CD4-positive, alpha-beta memory T cell (primary cell): ENCODE measurements at places on chromosomes 11 and 22. TPM values are rescaled to one million over a fixed set of nuclear protein-coding genes. Genes with fewer than 3 reads are reported as not detected.

GRCh38 chr11:116357784-116358544 lies 414.8 kb downstream of the BUD13 start:
- no peaks in the 10 kb centered on the region for H3K36me3 ChIP-seq
- H3K4me1 ChIP-seq = no peaks in the 10 kb centered on the region
- DNase-seq = no peak
- H3K4me3 ChIP-seq = no peak overlapping the region

Gene RASSF10
- not detected for total RNA-seq

Gene IGLL5
- total RNA-seq = not detected

- DNase-seq = peak; percentile 81
- H3K4me3 ChIP-seq = no peak overlapping the region
- no peaks in the 10 kb centered on the region for H3K27me3 ChIP-seq
- no peaks in the 10 kb centered on the region for H3K36me3 ChIP-seq
- H3K4me1 ChIP-seq = peaks cover 18% of the 10 kb centered on the region
Observed at GRCh38 chr22:50030297-50031188, 18.0 kb upstream of the IL17REL start.

DNA sequence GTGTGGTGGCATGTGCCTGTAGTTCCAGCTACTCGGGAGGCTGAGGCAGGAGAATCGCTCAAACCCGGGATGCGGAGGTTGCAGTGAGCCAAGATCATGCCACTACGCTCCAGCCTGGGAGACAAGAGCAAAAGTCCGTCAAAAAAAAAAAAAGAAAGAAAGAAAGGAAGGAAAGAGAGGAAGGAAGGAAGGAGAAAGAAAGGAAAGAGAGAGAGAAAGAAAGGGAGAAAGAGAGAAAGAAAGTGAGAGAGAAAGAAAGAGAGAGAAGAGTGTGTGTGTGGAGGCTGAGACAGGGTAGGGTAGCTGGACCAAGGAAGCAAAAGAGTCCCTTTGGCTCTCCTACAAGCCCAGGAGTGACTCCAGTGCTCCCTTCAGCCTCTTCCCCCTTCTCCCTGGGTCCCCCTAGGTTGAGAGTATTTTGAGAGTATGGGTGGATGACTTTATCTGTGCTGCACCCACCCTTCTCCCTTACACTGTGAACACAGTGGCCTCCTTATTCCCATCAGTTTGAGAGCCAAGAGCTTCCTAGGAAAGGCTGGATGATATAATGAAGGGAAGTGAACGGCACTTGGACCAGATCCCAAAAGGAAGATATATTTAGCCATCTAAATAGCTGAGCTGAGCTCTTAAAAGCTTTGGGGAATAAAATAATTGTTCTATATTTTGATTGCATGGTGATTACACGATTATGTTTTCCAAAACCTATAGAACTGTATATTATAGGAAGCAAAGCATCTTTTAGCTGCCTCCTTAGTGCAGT lies 9.5 kb upstream of the DENND5A start:
- no peaks in the 10 kb centered on the region for H3K36me3 ChIP-seq
- DNase-seq = no peak
- H3K4me3 ChIP-seq = no peak overlapping the region
- H3K27me3 ChIP-seq = no peaks in the 10 kb centered on the region
- H3K4me1 ChIP-seq = no peaks in the 10 kb centered on the region
- no peak overlapping the region for H3K27ac ChIP-seq

Gene FAT3
- total RNA-seq = not detected

DNA sequence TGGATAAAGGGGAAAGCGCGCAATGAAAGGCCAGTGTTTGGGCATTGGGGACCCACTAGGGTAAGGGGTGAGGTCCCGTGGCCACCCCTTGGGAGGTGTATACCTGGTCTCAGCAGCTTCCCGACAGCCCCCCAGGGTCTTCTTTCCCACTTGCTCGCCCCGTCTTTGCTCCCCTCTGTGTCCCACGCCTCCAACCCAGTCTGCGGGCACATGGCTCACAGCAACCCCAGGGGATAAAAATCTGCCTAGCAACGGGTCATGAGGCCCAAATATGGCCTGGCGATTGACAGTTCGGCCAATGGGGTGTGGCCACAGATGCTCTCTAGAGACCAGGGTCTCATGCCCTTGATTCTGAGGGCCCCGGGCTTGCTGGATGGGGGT lies 41.6 kb downstream of the AHNAK start:
- H3K27me3 ChIP-seq = no peaks in the 10 kb centered on the region
- DNase-seq = no peak
- H3K27ac ChIP-seq = no peak overlapping the region
- H3K36me3 ChIP-seq = no peaks in the 10 kb centered on the region
- H3K4me3 ChIP-seq = no peak overlapping the region
- peaks cover 6% of the 10 kb centered on the region for H3K4me1 ChIP-seq

DNA sequence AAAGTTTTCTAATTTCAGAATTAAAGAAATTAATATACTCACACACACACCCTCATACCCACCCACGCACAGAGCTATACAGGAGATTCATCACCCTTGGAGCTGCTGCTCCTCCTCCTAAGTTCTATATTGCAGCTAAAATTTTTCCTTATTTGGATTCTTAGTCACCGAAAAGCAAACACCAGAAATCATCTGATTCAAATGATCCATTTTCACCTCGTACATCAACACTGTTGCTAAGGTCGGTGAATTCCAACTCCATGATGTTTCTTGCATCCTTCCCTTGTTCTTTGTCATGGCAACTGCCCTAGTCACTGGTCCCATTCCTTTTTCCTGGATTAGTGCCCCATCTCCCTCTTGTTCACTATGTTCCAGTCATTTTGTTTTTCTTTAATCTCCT lies 286.2 kb downstream of the GRM5 start:
- no peaks in the 10 kb centered on the region for H3K4me1 ChIP-seq
- no peaks in the 10 kb centered on the region for H3K27me3 ChIP-seq
- H3K4me3 ChIP-seq = no peak overlapping the region
- H3K36me3 ChIP-seq = no peaks in the 10 kb centered on the region
- no peak for DNase-seq
- no peak overlapping the region for H3K27ac ChIP-seq

- H3K27ac ChIP-seq = no peak overlapping the region
- no peaks in the 10 kb centered on the region for H3K4me1 ChIP-seq
- no peaks in the 10 kb centered on the region for H3K36me3 ChIP-seq
- DNase-seq = no peak
Observed at GRCh38 chr22:48389916-48390315, 1437.8 kb downstream of the BRD1 start.

Gene APOBEC3B
- total RNA-seq = 0.64 TPM

DNA sequence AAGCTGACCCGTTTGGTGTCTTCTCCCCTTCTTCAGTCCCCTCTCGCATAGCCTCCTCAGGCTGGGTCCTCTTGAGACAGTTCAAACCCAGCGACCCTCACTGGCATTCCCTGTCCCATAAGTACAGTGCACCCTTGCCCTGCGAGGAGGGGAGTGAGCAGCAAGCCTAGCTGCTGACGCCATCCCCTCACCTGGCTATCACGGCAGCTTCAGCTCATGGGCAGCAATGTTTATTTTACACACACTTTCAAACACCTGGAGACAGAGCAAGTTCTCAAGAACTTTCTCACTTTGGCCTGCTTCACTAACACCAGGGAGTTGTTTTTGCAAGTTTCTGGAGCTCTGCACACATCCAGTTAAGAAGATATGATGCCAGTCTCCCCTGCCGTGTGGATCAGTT lies 189.6 kb upstream of the E2F8 start:
- H3K36me3 ChIP-seq = no peaks in the 10 kb centered on the region
- H3K4me1 ChIP-seq = no peaks in the 10 kb centered on the region
- no peak overlapping the region for H3K4me3 ChIP-seq
- DNase-seq = no peak
- H3K27me3 ChIP-seq = peaks cover 5% of the 10 kb centered on the region

Gene CCDC89
- total RNA-seq = 0.22 TPM

DNA sequence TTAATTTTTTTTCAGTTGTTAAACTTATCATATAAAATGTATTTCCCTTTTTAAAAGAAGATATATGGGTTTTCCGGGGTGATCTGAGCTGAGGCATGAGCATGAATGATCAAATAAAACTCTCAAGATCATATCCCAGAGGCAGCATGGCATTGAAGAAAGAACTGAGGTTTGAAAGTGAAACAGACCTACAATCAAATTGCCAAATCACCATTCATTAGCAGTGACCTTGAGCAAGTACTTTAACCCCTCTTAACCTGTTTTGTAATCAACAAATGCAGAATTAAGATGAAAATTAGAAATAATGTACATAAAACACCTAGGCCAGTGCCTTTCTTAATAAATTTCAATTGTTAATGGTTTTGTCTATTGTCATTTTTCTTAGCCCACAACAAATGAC lies 116.0 kb downstream of the RBFOX2 start:
- no peak for DNase-seq
- H3K4me1 ChIP-seq = no peaks in the 10 kb centered on the region
- H3K4me3 ChIP-seq = no peak overlapping the region
- no peaks in the 10 kb centered on the region for H3K36me3 ChIP-seq
- H3K27me3 ChIP-seq = peaks cover 3% of the 10 kb centered on the region

Gene SYT12
- total RNA-seq = not detected

GRCh38 chr22:26825960-26826935 lies 168.9 kb downstream of the MIAT start:
- no peaks in the 10 kb centered on the region for H3K27me3 ChIP-seq
- H3K36me3 ChIP-seq = no peaks in the 10 kb centered on the region

DNA sequence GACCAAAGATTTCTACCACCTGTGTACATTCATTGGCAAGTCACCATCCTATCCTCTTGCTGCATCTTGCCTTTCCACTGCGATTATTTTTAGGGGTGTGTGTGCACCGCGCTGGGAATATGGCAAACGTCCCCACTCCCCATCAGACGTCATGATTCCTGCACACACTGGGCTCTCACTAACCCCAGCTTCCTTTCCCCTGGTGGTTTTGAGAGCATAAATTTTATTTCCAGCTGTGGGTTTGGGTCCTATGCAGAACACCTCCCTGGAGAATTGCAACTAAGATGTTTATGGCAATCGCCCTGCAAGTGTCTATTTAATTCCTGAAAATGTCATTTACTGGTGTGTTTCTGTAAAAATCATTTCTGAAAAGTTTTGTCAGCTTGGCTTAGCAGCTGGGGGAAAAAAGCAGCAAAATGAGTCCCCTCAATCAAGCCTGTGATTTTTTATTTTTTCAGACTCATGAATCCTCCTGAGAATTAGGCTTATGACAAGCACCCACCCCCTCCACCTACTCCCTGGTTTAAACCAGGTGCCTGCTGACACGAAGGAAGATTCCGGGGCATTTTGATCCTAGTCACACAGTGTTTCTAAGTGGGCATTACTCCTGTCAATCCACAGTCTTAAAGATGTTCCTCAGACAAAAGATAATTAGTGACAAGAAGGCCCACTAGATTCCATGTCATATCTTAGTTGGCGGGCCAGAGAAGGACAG lies 23.8 kb downstream of the UPB1 start:
- DNase-seq = no peak
- no peaks in the 10 kb centered on the region for H3K36me3 ChIP-seq
- no peak overlapping the region for H3K4me3 ChIP-seq
- H3K27me3 ChIP-seq = no peaks in the 10 kb centered on the region
- no peaks in the 10 kb centered on the region for H3K4me1 ChIP-seq

GRCh38 chr11:109730669-109731068 lies 308.7 kb downstream of the C11orf87 start:
- no peaks in the 10 kb centered on the region for H3K27me3 ChIP-seq
- H3K4me1 ChIP-seq = no peaks in the 10 kb centered on the region
- DNase-seq = no peak
- H3K4me3 ChIP-seq = no peak overlapping the region

Gene POGLUT3
- total RNA-seq = 7.6 TPM

Gene EED
- 47.1 TPM for total RNA-seq

Gene OR8G5
- total RNA-seq = not detected

DNA sequence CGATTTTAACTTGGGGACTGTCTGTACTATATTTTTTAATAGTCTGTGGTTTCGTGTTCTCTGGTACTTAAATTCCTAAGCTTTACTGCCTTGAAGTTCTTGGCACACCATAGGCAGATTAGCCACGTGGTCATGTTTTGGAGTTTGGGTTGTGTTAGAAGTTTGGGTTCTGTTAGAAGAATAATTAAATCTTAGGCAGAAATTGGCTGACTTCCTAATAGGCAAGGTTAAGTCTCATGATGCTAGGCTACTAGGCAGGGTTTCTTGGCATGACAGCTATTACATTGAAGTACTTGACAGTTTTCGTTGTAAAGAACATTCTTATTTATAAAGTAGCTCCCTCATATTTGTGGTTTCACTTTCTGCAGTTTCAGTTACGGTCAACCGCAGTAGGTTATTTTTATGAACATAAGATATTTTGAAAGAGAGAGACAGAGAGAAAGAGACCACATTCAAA lies 30.0 kb upstream of the MMP7 start:
- DNase-seq = peak; percentile 21
- no peaks in the 10 kb centered on the region for H3K27me3 ChIP-seq
- H3K27ac ChIP-seq = peak overlapping the region; percentile 11
- H3K4me1 ChIP-seq = peaks cover 34% of the 10 kb centered on the region
- H3K36me3 ChIP-seq = no peaks in the 10 kb centered on the region

DNA sequence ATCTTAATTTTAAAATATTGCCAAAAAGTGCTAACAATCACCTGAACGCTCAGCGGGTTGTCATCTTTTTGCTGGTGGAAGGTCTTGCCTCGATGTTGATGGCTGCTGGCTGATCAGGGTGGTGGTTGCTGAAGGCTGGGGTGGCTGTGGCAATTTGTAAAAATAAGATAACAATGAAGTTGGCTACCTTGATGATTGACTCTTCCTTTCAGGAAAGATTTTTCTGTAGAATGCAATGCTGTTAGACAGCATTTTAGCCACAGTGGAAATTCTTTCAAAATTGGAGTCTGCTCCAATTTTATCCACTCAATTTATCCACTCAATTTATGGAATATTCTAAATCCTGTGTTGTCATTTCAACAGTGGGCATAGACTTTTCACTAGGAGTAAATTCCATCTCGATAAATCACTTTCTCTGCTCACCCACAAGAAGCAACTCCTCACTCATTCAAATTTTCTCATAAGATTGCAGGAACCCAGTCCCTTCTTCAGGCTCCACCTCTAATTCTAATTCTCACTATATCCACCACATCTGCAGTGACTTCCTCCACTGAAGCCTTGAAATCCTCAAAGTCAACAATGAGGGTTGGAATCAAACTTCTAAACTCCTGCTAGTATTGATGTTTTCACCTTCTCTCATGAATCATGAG lies 78.8 kb downstream of the LINC01488 start:
- DNase-seq = no peak
- no peaks in the 10 kb centered on the region for H3K36me3 ChIP-seq
- H3K27ac ChIP-seq = no peak overlapping the region

DNA sequence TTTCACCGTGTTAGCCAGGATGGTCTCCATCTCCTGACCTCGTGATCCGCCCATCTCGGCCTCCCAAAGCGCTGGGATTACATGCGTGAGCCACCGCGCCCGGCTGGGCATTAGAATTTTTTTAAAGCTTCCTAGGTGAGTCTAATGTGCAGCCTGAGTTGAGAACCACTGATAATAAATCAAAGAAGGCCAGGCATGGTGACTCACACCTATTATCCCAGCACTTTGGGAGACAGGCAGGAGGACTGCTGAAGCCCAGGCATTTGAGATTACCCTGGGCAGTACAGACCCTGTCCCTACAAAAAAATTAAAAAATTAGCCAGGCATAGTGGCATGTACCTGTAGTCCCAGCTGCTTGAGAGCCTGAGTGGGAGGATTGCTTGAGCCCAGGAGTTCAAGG lies 13.7 kb downstream of the MEI1 start:
- H3K27me3 ChIP-seq = no peaks in the 10 kb centered on the region
- no peak overlapping the region for H3K27ac ChIP-seq
- H3K4me1 ChIP-seq = no peaks in the 10 kb centered on the region
- H3K4me3 ChIP-seq = no peak overlapping the region
- no peaks in the 10 kb centered on the region for H3K36me3 ChIP-seq

Gene CYTH4
- 177 TPM for total RNA-seq

GRCh38 chr11:9203691-9204311 lies 61.3 kb downstream of the DENND5A start:
- peaks cover 7% of the 10 kb centered on the region for H3K4me1 ChIP-seq
- no peaks in the 10 kb centered on the region for H3K27me3 ChIP-seq
- no peak overlapping the region for H3K27ac ChIP-seq
- DNase-seq = peak; percentile 5
